Stimulated activated CD8-positive, alpha-beta memory T cell treated with anti-CD3 and anti-CD28 coated beads, Interleukin-7, amount 100 ng/mL, for 1 hour (primary cell): ENCODE measurements at places on chromosomes 11 and 22.

DNA sequence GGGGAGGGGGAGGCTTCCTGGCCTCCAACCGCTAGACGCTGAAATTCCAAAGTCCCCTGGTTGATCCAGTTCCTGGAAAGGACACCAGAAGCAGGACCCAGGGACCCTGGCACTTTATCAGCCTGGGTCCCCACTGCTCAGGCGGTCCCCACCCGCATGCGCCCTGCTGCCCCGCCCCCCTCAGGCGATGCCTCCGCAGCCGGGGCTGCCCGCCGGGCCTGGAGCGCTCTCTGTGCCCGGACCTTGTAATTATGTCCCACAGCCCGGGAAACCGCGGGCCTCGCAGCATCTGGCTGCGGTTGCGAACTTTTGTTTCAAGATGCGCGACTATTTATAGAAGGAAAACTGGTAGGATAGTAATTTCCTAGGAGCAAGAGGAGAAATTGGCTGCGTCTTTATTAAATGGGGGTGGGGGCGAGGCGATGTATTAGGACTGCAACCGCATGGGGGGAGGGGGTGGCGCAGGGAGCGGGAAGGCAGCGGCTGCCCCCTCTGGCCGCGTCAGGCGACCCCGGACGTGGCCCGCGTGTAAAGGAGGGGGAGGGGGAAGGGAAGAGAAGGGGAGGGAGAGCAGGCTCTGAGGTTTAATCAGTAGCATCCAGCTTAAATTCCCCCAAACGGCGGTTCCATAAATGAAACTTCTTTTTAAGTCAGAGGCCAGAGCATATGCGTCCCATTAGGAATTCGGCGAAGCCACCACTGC, 6.1 kb downstream of the WNT7B start:
- DNase-seq = no peak

DNA sequence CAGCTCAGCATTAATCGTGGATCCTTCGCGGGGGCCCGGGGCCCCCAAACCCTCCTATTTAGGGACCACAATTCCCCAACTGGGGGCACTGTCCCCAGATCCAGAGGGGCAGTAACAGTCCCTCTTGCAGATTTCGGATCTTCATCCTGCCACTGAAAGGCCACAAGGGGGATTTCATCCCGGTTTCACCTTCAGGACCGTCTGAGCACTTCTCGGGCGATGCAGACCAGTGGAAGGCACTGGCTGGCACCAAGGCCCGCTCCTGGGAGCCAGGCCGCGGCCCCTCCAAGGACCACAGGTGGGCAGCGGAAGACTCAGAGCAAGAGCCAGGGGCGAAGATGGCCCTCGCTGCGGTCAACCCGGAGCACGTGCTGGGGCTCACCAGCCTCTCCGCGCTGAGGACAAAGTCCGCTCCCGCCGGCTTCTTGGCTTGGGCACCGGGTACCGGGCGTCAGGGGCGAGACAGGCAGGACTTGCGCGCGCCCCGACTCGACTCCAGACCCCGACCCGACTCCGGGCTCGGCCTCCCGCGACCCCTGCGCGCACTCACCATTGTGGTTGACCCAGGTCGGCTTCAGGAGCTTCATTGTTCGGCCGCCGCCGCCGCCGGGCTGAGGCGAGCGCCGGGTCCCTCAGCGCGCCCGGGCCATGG, 517 bp downstream of the HIRA start:
- DNase-seq = no peak

- no peak for DNase-seq
These were observed 6.5 kb downstream of the ARSA start for GRCh38 chr22:50621356-50621880.

- no peak for DNase-seq
These were observed 8.0 kb upstream of the LIN7C start for GRCh38 chr11:27514558-27514957.

GRCh38 chr11:12174128-12174476, 63.7 kb downstream of the MICAL2 start:
- DNase-seq = no peak

DNA sequence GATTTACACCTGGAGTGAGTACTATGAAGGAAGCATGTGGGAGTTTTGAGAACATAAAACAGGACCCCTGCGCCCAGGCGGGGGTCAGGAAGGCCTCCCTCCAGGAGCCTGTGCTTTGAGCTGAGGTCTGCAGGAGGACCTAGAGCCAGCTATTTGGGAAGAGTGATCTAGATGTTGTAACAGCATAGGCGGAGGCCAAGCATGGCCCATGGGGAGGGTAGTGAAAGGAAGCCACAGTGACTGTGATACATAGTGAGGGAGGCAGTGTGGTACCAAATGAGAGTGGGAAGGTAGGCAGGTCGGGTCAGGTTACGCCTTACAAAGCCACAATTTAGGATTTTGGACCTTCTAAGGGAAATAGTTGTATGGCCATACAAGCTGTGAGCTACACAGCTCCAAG, 147.5 kb downstream of the PARVA start:
- no peak for DNase-seq

DNA sequence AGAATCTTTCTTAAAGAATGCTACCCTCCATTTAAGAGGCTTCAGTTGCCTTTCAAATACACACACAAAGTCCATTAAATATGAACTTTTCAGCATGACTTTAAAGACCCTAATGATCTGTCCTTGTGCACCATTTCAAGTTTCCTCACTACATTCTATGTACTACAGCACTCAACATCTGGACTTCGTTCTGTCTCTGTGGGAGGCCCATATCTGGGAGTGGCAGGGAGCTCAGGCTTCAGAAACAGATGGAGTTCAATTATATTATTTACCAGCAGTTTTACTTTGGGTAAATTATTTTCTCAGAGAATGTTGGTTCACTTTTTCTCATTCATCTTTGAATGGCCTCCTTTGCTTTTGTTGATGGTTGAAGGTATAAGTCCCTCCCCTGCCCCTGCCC, 67.4 kb downstream of the ANO3 start:
- no peak for DNase-seq

DNA sequence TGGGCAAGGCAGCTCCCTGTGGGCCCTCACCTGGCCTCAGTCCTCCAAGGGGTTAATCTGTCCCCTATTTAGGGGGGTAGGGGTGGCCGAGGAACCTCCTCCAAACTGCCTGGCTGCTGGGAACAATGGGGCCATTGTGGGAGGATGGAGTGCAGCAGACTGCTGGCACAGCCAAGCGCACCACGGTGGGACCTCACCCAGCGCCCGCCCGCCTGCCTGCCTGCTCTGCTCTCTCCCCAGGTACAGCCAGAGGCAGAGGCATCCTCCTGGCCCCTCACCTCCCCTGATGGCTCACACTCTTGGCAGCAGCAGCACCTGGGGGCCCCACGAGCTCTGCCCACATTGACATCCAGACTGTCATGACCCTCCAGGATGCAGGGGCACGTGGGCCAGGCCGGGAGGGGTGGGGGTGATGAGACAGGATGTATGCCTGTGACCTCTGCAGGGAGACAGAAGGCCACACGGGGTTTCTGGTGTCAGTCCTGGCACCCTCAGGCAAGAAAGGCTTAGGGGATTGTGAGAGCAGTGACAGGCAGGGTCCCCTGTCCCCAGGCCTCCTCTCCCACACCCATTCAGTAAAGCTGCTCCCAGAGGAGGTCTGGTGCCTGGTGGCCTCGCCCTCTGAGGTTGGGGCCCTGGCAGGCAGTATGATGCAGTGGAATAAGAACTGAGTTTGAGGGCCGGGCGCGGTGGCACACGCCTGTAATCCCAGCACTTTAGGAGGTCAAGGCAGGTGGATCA, 11.4 kb downstream of the BCL9L start:
- DNase-seq = no peak

DNA sequence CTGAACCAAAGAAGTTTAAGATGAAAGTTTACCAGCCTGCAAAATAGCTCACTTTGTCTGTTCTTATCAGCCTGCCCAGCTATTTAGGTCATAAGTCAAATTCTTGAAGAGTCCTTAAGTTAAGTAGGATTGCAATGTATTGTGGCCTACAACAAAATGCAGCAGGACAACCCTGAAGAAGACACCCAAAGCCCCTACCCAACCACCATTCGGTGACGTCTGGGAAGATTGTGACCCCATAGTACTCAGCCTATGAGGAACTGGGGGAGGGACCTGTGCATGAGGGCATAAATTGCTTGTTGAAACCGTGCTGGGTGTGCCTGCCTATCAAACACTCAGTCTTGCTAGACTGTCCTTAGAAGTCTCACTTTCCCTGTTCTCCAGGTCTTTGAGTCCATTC, 50.5 kb upstream of the FDX1 start:
- no peak for DNase-seq

GRCh38 chr22:46674906-46675305, 54.7 kb downstream of the GRAMD4 start:
- no peak for DNase-seq

DNA sequence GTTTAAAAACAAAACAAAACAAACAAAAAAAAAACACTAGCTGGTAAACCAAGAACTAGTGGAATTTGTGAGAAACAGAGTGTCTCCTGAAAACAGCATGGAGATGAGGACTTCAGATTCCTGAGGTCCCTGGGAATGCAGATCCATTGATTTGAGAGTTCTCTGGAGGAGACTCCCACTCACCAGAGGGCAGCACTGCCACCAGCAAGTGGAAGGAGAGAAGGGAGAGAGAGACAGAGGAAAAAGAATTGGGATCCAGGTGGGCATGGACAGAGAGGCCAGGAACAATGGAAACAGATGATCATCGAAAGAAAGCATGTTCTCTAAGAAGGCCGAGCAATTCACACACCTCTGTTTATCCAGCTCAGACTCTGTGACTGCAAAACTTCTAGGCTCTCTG, 31.8 kb downstream of the ETS1 start:
- DNase-seq = no peak

DNA sequence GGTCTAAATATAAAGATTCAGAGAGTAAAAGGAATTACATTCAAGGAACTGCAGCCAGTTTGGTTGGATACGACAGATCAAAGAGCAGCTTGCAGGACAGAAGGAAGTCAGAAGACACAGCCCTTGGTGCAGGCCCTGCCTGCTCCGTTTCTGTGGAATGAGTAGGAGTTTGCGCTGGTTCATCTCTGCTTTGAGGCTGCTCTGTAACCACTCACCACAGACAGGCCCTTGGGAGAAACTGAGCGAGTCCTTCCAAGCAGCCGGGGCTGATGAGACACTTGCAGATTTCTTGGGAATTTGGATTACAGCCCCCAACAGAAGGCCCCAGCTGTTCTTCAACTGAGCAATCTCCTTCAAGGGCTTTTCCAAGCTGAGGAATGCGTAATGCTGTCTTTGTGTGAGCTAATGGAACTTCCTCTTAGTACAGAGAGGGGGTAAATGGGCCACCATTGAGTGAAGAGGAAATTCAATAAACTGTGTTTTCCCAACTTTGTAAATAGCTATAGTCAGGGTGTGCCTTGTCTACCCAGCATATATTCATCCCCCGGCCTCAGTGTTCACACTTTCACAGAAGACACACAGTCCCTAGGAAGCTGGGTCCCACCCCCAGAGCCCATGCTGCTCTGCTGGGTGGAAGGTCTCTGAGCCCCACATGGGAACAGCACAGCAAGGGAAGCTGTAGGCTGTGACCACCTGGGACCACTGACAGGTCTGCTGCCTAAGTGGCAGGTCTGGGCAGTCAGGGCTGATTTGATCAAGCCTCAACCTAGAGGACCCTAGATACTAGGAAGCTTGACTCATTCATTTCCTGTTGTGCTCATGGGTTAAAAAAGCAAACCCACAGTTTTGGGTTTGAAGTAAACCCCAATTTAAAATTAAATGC, 16.6 kb downstream of the IL10RA start:
- no peak for DNase-seq

GRCh38 chr11:120514541-120515121, 3.1 kb downstream of the GRIK4 start:
- no peak for DNase-seq

DNA sequence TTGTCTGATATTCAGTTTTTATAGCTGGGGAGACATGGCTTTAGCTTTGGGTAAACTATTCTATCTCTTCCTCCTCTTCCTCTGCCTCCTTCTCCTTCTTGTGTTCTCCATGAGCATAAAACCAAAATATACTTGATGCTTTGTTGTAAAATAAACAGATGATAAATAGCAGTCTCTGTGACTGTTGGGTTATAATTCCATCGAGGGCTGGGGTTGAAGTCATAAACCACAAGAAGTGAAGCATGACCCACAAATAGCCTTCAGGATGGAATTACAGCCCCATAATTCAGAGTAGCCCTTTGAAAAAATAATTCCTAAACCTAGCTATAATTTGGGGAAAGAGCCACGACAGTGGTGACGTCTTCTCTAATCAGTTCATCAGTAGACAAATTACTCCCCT, 177.7 kb downstream of the SNX19 start:
- DNase-seq = no peak

DNA sequence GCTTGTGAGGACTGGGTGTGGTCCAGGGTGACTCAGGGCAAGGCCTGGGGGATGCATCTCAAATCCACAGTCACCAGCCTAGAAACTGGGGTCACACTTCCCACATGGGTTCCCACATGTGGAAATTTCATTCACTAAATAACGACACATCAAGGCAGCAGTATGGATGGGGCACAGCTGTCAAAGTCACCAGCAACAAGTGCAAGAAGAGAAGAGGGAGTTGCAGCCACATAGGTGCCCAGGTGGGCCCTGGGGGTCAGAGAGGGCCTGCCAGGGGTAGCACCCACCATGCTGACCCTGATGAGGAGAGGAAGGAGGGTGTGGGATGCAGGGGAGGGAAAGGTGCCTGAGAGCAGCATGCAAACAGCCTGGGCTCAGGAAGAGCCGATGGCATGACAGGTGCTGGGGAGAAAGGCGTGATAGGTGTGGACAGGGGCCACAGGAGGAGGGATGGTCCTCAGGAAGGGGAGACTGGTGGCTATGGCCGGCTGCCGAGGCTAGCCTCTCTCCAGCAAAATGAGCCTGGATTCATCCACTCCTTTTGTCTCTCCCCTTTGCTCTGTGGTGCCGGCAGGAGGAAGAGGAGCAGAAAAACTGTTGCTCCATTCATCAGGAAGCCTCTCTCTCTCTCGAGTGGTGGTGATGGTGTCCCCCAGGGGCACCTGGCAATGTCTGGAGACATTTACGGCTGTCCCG, 22.3 kb downstream of the DGCR6L start:
- no peak for DNase-seq

DNA sequence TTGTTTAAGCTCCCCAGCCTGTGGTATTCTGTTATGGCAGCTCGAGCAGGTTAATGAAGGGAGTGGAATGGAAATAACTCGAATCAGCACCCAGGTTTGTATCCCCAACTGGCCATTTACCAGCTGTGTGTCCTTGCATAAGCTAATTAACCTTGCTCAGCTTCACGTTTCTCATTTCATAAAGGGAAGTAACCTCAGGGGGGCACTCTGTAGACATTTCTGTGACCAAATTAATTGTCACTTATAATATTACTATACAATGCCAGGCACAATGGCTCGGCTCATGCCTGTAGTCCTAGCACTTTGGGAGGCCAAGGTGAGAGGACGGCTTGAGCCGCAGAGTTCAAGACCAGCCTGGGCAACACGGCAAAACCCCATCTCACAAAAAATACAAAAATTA, 13.8 kb downstream of the ADA2 start:
- no peak for DNase-seq

DNA sequence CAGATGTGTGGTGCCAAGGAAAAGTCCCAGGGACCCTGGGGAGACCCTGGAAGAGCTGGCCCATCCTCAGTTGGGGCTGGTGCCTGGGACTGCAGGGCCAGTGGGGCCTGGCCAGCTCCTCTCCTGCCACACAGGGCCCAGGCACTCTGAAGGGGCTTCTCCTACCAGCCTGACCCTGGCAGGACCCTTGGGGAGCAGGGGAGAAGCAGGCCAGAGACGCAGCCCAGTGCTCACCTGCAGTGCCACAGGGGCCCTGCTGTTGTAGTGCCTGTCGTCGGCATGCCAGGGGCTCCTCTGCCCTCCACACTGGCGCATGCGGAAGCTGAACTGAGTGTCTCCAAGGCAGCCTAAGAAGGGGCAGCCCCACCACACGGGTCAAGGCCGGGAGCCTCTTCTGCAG, 9.1 kb downstream of the DENND6B start:
- no peak for DNase-seq

GRCh38 chr11:99015634-99016454, 4.9 kb upstream of the CNTN5 start:
- DNase-seq = no peak
